ENCODE measurements at places on chromosomes 1 and 21.

- no peak for DNase-seq
Measured at GRCh38 chr1:63951059-63951946, 177.5 kb downstream of the ROR1 start.

DNA sequence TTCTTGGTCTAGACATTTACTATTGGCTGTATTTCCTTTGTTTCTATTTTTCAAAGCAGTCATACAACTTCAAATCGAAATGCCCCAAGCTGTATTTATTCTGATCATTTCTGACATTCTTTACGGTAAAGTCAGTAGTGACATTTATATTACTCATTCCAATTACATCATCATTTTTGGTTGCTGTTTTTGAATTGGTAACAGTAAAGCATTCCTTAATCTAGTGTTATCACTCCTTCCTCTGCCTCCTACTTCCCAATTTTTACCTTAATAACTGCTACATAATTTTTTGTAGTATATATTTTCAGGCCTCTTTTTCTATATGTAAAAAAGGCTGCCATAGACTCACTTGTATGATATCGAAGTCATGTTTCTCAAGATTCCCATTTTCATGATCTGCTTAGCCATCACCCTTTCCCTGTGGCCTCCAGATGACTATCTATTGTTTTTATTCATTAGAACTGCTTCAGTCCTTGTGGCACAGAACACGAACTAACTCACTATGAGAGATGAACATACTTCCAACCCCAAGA lies 167.2 kb downstream of the RUNX1 start:
- DNase-seq: peak; percentile 76

DNA sequence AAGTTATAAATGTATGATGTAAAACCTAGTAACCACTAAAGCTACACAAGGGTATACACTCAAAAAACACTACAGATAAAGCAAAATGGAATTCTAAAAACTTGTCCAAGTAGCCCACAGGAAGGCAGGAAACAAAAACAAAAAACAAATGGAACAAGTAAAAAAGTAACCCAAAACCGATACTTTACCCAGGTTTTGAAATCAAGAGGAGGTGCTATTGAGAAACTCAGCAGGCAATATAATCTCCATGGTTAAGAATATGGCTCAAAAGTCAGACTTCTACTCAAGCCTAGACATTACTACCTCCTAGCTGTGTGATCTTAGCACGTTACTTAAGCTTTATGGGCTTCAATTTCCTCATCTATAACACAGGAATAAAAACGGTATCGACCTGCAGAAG lies 13.3 kb downstream of the RBBP5 start:
- peak; percentile 81 for DNase-seq

GRCh38 chr1:63799307-63799706 lies 25.5 kb downstream of the ROR1 start:
- DNase-seq: peak; percentile 60

DNA sequence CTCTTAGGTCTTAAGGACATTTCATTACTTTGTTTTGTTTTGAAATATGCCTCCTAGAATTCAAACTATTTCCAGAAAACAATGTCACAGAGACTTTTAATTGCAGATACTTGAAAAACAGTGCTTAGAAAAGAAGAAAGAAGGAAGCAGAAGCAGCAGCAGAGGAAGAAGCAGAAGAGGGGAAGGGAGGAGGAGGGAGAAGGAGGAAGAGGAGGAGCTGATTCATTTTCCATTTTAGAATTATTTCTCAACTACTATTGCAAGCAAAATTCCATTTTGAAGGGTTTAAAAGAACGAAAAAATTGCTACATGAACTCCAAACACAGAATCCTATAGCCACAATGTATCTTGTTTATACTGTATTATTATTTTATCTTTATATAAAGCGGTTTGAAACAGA lies 13.9 kb downstream of the RC3H1 start:
- DNase-seq: no peak

DNA sequence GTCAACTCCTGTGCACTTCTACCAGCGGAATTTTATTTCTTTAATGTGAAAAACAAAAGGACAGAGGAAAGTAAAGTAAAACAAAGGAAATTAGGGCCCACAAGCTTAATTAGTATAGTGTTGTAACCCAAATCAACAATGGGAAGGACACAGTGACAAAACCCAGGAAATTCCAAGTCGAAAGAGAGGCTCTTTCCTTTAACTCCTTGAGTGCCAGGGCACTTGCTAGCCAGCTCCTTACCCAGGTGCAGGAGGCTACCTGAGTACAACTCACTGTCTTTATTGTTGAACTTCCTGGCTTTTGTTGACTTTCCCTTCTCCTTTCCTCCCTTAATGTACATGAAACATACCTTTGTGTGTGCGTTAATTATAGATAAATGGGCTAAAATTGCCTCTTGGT lies 55.0 kb downstream of the PEX14 start:
- DNase-seq: no peak

DNA sequence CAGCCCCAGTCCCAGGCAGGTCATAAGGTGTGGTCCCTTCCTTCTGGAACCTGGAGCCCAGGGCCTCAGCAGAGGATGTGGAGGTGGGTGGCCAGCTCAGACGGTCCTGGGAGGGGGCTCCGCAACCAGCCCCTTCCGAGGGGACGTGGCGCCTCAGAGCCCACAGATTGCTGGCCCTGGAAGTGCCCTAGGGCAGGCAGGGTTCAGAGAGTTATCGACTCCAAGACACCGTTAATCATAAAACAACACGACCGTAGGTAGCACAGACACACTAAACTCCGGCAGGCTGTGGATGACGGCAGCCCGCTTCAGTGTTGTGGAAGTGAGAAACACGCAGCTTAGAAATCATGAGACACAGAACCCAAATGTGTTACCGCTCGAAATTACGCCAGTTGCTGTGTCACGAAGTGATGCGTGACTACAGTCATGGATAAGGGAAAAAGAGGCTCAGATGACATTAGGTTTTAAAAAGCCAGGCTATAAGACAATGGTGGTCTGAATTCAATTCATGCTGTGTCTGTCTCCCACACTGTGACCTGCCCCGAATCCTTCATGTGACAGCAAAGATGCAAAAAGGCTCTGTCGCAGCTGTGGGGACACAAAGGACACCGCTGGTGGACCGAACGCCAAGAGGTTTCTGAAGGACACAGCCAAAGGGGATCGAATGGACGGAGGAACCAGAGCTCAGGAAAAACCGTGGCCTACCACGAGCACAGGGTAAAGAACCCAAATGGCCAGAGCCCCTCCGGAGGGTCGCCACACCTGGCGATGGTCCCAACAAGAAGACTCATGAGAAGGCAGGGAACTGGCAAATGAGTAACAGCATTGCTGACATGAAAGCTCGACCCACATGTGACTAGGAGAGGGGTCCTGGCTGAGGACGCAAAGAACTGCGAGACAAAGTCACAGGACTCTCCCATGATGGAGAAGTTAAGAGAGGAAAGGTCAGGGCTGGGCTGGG lies 1.7 kb upstream of the SUMO3 start:
- no peak for DNase-seq

GRCh38 chr1:56167596-56167995 lies 411.8 kb downstream of the PLPP3 start:
- no peak for DNase-seq

DNA sequence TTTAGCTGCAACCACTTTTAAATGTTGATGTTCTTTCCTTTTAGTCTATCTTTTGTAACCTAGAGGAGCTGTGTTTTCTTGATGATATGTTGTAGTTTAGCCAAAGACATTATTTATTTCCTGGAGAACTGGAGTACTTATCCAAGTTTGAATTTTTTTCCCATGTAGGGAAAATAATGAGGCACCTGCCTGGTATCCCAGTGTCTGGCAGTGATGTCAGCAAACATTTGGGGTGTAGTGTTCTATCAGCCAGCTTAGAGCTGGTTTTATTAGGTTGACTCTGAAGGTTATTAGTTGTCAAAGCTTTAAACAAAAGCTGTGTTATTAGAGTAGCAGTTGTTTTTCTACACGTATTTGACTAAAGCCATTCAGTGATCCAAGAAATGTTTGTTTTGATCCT lies 3.2 kb downstream of the CTPS1 start:
- no peak for DNase-seq

DNA sequence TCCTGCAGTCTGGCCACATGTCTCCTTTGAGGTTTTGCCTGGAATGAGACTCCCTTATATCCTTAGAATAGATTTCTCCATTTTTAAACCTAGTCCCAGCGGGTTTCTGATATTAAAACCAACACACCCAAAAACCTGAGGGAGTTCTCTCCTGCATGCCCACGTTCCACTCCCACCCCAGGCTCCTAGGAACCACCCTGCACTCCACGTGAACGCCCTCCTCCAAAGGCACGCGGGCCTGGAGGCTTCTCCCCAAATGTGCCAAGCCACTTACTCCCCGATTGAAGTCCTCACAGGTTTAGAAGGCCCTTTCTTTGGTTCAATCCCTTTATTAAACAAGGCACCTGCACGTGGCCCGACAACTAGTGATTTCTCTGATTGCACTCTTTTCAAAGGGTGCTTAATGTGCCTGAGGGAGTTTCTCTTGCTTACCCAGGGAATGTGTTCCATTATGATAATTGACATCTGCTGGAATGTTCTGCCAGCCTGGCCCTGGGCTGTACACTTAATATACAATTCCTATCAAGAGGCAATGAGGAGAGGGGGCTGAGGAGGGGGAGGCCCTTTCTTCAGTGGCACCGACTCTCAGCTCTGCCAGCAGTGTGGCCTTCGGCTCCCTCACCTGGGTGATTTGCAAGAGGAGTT lies 104.3 kb upstream of the ADAR start:
- no peak for DNase-seq

DNA sequence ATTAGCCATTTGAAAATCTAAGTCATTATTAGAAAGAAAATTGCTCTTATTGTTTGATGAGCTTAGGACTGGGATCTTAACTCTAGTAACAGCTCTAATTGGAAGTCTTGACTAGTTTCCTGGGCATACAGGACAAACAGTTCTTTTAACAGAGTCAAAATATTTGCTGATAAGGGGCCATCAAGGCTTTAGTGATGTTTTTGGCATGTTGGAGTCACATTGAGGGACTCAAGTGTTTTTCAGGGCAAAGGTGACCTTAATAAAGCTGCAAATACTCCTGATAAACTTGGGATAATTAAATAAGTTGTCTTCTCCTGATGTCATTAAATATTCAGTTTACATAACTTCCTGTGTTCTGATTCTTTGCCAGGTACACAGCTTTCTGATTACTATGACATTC lies 6.5 kb upstream of the KRTAP19-7 start:
- DNase-seq: no peak

DNA sequence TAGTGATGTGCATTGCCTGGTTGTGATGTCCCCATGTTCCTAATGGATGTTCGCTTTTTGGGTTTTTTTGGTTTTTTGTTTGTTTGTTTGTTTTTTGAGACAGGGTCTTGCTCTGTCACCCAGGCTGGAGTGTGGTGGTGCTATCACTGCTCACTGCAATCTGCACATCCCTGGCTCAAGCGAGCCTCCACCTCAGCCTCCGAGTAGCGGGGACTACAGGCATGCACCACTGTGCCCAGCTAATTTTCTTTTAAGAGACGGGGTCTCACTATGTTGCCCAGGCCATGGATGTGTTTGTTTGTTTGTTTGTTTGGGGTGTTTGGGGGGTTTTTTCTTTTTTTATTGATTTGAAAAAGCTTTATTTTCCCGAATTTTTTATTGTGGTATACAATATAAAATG lies 2.1 kb downstream of the COL6A2 start:
- no peak for DNase-seq

DNA sequence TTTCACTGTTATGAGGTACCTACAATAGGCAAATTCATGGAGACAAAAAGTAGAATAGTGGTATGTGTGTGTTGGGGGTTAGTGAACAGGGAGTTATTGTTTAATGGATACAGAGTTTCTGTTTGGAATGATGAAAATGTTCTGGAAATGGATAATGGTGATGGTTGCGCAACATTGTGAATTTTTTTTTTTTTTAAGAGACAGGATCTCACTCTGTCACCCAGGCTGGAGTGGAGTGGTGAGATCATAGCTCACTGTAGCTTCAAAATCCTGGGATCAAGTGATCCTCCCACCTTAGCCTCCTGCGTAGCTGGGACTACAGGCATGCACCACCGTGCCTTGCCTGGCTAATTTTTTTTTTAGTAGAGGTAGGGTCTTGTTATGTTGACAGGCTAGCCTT lies 34.5 kb upstream of the TRABD2B start:
- DNase-seq: peak; percentile 15

DNA sequence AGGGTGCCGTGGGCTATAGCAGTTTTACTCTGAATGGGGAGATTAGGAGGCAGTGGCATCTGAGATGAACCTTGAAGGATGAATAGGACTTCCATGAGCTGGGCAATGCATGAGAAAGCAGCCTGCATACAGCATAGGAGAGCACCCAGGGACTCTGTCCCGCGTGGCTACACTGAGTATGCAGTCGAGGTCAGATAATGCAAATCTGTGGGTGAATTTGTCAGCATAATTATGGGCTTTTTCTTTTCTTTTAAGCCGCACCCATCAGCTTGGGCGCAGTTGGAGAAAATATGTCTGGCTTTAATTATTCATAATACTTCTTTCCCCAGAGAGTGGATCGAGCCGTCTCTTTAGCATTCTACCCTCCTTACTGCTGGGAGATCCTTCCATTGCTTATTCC lies 188.5 kb downstream of the ZSCAN20 start:
- no peak for DNase-seq

- DNase-seq: peak; percentile 20
Measured at GRCh38 chr1:67942274-67942673, 108.2 kb downstream of the DIRAS3 start.

GRCh38 chr1:79204779-79205479 lies 198.4 kb upstream of the ADGRL4 start:
- DNase-seq: peak; percentile 14

- DNase-seq: no peak
Measured at GRCh38 chr1:180906511-180906910, 6.2 kb upstream of the KIAA1614 start.

GRCh38 chr1:45007311-45007710 lies 3.8 kb downstream of the HECTD3 start:
- no peak for DNase-seq

- no peak for DNase-seq
Measured at GRCh38 chr1:99622702-99623347, 23.1 kb upstream of the PALMD start.

- DNase-seq: no peak
Measured at GRCh38 chr1:90007979-90008404, 13.1 kb downstream of the ZNF326 start.

- DNase-seq: peak; percentile 32
Measured at GRCh38 chr1:173474097-173474779, 2.9 kb upstream of the PRDX6 start.

- no peak for DNase-seq
Measured at GRCh38 chr1:172966844-172967540, 83.7 kb downstream of the TNFSF18 start.

- no peak for DNase-seq
Measured at GRCh38 chr1:9868244-9868590, 41.9 kb downstream of the CTNNBIP1 start.

DNA sequence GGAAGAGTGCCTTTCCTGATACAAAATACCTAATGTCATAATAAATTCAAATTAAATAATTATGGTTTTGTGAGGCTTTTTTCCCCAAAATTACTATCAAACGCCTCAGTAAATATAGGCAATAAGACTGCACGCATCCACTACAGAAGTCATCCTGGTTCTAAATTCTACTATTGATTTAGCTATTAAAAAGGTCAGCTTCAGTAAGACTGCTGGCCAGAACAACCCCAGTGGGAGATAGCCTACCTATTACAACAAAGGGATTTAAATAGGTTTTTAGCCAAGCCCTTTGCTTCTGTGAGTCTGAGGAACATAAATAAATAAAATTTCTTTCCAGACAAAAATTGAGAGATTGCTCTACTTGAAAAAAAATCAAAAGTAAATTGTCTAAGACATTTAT lies 132.1 kb downstream of the PLPPR4 start:
- no peak for DNase-seq

All from fibroblast of gingiva (primary cell).